ENCODE measurements at places on chromosomes 7 and 10. TPM values are rescaled to one million over a fixed set of nuclear protein-coding genes. Genes with fewer than 3 reads are reported as not detected.
A peak's percentile ranks its signal among the peaks of the same experiment; 100 is the strongest.

- H3K4me1 ChIP-seq = peaks cover 6% of the 10 kb centered on the region
- H3K36me3 ChIP-seq = no peaks in the 10 kb centered on the region
- no peak overlapping the region for H3K27ac ChIP-seq
- H3K27me3 ChIP-seq = peaks cover 4% of the 10 kb centered on the region
- no peak overlapping the region for H3K4me3 ChIP-seq
Measured at GRCh38 chr10:30493609-30494530, 59.9 kb downstream of the MAP3K8 start.

SYT15B gene
- 0.16 TPM for total RNA-seq

CYP2C19 gene
- total RNA-seq = not detected

DNA sequence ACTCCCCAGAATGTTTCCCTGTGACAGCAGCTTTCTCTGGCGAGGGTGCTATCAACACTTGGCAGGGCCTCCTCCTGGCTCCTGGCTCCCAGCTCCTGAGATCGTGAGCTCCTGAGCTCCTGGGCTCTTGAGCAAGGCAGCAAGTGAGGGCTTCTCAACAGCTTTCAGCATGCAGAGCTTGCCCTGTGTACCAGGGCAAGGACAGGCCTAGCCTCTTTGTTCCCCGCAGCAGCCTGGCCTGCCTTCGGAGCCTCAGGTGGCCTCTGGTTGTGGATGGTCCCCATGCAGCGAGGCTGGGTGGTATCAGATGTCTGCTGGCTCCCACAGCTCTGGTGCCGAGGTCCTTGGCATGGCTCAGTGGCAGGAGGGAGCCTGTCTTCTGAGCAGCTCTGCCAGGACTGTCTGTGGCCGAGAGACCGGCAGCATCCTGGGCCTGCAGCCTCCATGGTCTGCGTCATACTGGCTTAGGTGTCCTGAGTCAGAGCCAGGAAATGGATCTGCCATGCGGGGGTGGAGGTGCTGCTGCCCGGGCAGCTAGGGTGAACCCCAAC is 44.2 kb downstream of the ZMIZ1 start:
- peaks cover 4% of the 10 kb centered on the region for H3K36me3 ChIP-seq
- DNase-seq = no peak
- H3K27ac ChIP-seq = peak overlapping the region; percentile 12
- H3K4me3 ChIP-seq = no peak overlapping the region
- H3K4me1 ChIP-seq = peaks cover 66% of the 10 kb centered on the region

GRCh38 chr10:95500097-95500496 is 61.1 kb downstream of the SORBS1 start:
- peaks cover 2% of the 10 kb centered on the region for H3K36me3 ChIP-seq
- DNase-seq = no peak
- no peak overlapping the region for H3K4me3 ChIP-seq
- no peak overlapping the region for H3K27ac ChIP-seq
- H3K27me3 ChIP-seq = no peaks in the 10 kb centered on the region
- H3K4me1 ChIP-seq = peaks cover 20% of the 10 kb centered on the region

NOD1 gene
- total RNA-seq = 8.1 TPM

- no peak overlapping the region for H3K4me3 ChIP-seq
- H3K4me1 ChIP-seq = peaks cover 30% of the 10 kb centered on the region
- H3K27me3 ChIP-seq = no peaks in the 10 kb centered on the region
- H3K27ac ChIP-seq = no peak overlapping the region
- peaks cover 28% of the 10 kb centered on the region for H3K36me3 ChIP-seq
Measured at GRCh38 chr10:29710128-29710527, 75.4 kb upstream of the SVIL start.

- no peak for DNase-seq
- peaks cover 17% of the 10 kb centered on the region for H3K27me3 ChIP-seq
- H3K4me1 ChIP-seq = peaks cover 27% of the 10 kb centered on the region
- H3K36me3 ChIP-seq = peaks cover 3% of the 10 kb centered on the region
- H3K27ac ChIP-seq = no peak overlapping the region
Measured at GRCh38 chr7:140203556-140203955, 26.8 kb upstream of the KDM7A start.

DNA sequence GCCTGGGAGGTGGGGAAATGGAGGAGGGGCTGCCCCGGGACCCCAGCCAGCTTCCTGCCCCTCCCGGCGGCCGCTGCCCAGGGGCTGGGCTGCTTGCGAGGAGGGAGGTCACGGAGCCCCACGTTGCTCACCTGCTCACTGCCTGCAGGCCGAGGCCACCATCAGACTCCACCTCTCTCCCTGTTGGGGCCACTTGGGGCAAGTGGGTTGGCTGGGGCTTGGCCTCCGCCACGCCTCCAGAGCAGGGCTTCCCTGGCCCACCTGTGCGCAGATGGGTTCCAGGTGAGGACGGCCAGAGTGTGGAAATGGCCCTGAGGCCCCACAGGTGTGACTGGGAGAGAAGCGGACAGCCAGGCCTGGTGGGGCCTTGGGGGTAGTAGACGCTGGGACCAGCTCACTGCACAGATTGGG is 82.8 kb upstream of the DIP2C start:
- peaks cover 3% of the 10 kb centered on the region for H3K36me3 ChIP-seq
- H3K27ac ChIP-seq = no peak overlapping the region
- no peaks in the 10 kb centered on the region for H3K4me1 ChIP-seq
- DNase-seq = no peak

DNA sequence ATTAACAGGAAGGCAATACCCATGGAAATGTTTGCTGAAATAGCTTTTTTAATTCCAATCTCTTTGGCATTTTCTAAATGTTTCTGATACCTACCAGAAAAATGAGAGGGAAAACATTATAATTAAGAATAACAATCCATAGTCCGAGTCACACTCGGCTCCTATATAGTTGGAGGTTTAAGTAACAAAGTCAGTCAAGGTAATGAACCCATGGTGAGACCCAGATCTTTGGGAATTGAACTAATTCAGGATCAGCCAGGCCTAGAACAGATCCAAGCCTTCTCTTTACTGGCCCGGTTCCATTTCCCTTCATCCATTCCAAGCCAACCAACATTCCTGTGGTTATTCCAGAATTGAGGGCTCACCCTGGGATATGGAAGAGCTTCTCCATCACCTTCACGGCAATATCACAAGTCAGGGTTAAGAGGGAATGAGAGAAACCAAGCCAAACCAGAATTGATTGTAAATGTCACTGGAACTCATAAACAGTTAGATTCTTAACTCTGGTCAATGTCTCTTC is 28.3 kb downstream of the ABCB4 start:
- H3K4me3 ChIP-seq = no peak overlapping the region
- no peak overlapping the region for H3K27ac ChIP-seq
- DNase-seq = no peak

SPACDR gene
- total RNA-seq = 1.0 TPM

SPAG6 gene
- 1.5 TPM for total RNA-seq

- H3K4me1 ChIP-seq = peaks cover 6% of the 10 kb centered on the region
- no peak overlapping the region for H3K4me3 ChIP-seq
- DNase-seq = no peak
- no peaks in the 10 kb centered on the region for H3K27me3 ChIP-seq
Measured at GRCh38 chr7:55484241-55484640, 88.1 kb downstream of the VOPP1 start.

HKDC1 gene
- total RNA-seq = not detected

DNA sequence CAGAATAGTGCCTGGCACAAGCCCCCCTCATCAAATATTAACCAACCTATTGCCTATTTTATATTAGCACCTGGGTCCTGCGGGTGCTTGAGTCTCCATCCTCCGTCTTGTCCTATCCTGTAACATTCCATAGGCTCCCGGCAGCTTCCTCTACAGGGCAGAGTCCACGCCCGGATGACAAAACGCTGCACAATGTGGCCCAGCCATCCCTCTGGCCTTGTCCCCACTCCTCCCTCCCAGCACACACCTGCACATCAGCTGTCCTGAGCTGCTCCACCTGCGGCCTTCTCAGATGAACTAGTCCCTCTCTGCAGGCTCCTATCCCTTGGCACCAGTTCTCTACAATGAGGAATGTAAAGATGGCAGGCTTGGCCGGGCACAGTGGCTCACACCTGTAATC is 153.5 kb upstream of the PDE1C start:
- DNase-seq = no peak
- no peaks in the 10 kb centered on the region for H3K36me3 ChIP-seq
- peaks cover under 1% of the 10 kb centered on the region for H3K4me1 ChIP-seq

DNA sequence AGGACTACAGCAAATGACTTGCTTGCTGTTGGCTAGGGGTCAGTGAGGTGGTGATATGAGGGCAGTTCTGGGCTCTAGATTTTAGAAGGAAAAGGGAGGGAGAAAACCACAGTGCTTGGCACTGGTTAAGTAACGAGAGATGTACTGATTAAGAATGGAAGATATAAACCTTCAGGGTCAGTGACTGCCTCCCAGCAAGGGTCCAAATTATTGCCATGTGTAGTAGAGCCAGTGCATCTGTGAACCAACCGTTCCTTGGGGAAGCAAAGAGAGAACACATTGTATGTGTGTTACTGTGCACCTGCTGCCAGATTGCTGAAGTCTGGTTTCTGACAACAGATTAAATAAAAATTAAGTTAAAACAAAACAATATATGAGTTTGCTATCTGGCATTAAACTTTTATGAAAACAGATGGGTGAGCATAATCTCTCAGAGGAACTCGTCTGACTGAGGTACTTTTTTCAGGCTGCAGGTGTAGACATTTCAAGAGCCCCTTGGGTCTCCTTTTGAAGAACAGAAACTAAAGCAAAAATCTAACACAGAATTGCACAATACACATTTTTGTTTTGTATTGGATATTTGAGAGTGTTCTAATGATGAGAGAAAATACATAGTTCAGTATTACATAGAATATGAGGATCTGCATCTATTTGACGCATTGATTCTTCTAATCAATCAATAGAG is 1120.6 kb downstream of the SORCS3 start:
- no peak overlapping the region for H3K4me3 ChIP-seq
- no peaks in the 10 kb centered on the region for H3K4me1 ChIP-seq
- DNase-seq = no peak
- H3K27ac ChIP-seq = no peak overlapping the region
- no peaks in the 10 kb centered on the region for H3K36me3 ChIP-seq
- H3K27me3 ChIP-seq = no peaks in the 10 kb centered on the region

- H3K36me3 ChIP-seq = peaks cover 4% of the 10 kb centered on the region
- H3K4me1 ChIP-seq = no peaks in the 10 kb centered on the region
- H3K27me3 ChIP-seq = no peaks in the 10 kb centered on the region
- no peak overlapping the region for H3K4me3 ChIP-seq
Measured at GRCh38 chr10:75035975-75036708, 75.3 kb upstream of the SAMD8 start.

DNA sequence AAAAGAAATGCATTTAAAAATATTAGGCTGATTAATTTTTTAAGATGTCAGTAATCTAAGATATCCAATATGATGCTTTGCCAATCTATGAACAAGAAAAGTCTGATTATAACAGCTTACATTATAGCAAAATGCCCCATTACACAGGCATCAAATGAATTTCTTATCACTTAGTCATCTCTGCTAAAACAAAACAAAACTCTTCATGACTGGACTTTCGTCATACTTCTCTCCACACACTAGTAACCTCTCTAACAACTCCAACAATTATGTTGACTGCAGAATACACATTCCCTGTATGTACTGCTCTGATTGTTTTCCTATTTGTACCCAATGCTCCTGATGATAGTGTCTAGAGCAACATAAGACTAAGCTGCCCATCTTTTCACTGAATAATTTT is 3.8 kb upstream of the MKI67 start:
- H3K36me3 ChIP-seq = no peaks in the 10 kb centered on the region
- no peak overlapping the region for H3K27ac ChIP-seq
- H3K4me3 ChIP-seq = no peak overlapping the region

GRCh38 chr7:150733482-150734095 is 3.6 kb upstream of the GIMAP5 start:
- no peak overlapping the region for H3K27ac ChIP-seq
- H3K27me3 ChIP-seq = peaks cover 23% of the 10 kb centered on the region
- no peaks in the 10 kb centered on the region for H3K36me3 ChIP-seq
- DNase-seq = no peak
- H3K4me3 ChIP-seq = no peak overlapping the region

GRCh38 chr7:149022756-149023360 is 5.4 kb downstream of the PDIA4 start:
- DNase-seq = no peak
- peaks cover 13% of the 10 kb centered on the region for H3K36me3 ChIP-seq
- no peak overlapping the region for H3K27ac ChIP-seq
- H3K4me3 ChIP-seq = peak overlapping the region; percentile 37
- H3K27me3 ChIP-seq = no peaks in the 10 kb centered on the region
- H3K4me1 ChIP-seq = peaks cover 56% of the 10 kb centered on the region

DNA sequence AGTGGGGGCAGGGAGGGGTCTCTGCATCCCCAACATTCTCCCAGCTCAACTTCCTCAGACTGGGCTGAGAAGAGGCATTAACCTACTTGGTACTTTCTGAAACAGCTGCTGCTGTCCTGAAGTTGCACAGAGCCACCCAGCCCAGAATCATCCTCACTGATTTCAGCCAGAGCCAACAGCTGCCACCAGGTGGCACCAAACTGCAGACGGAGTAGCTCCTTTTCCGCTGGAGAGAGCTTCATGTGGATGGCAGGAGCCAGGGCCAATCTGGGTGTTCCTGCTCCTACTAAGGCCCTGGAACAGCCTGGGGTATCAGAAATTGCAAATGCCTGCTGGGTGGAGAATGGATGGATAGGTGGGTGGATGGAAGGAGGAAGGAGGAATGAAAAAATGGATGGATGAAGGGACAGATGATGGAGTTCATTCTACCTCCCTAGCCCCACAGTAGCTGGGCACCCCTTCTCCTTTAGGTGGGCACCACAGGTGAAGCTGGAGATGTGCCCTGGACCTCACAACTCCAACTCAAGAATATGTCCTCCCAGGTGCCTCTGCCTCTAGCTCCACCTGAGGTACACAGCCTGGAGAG is 11.8 kb upstream of the DRGX start:
- H3K27me3 ChIP-seq = peaks cover 86% of the 10 kb centered on the region
- no peak overlapping the region for H3K27ac ChIP-seq
- no peaks in the 10 kb centered on the region for H3K4me1 ChIP-seq
- H3K4me3 ChIP-seq = no peak overlapping the region
- H3K36me3 ChIP-seq = no peaks in the 10 kb centered on the region

SLC39A12 gene
- not detected for total RNA-seq

DNA sequence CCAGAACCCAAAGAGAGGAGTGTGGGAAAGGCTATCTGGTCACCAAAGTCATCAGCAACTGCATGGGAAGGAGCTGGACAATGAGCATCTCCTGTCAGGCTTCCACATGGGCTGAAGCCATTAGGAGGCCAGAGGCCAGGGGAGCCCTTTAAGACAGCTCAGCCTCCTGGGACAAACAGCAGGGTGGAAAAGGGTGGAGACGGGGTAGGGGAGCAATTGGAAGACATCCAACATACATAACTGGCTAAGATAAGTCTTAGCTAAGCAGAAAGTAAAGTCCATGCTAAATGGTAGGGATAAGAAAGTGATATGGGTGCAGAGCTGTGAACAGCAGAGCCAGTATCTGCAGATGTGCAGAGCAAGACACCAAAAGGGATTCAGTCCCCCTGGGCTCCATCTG is 1.5 kb upstream of the OAT start:
- peaks cover 48% of the 10 kb centered on the region for H3K27me3 ChIP-seq
- H3K36me3 ChIP-seq = no peaks in the 10 kb centered on the region
- DNase-seq = no peak
- H3K4me3 ChIP-seq = peak overlapping the region; percentile 49
- H3K4me1 ChIP-seq = peaks cover 24% of the 10 kb centered on the region

- H3K36me3 ChIP-seq = no peaks in the 10 kb centered on the region
- H3K27ac ChIP-seq = no peak overlapping the region
- peak overlapping the region; percentile 27 for H3K4me3 ChIP-seq
- peaks cover 6% of the 10 kb centered on the region for H3K4me1 ChIP-seq
- H3K27me3 ChIP-seq = peaks cover 17% of the 10 kb centered on the region
Measured at GRCh38 chr10:785861-786214, 96.4 kb upstream of the DIP2C start.

DNA sequence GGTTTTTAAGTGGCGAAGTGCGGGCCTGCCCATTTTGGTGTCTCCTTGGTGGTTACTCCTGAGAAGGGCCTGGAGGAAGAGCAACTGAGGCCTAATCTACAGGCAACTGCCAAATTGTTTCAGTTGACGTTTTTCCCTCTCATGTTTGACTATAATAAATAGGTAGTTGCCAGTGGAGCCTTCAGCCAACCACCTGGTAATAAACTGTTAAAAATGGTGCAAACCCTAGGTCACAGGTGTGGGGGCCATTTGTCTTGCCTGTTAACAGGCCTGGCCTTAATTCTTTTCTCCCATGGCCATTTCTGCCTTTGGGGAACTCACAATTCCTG is 3.7 kb downstream of the IKZF1 start:
- H3K4me3 ChIP-seq = no peak overlapping the region
- no peak overlapping the region for H3K27ac ChIP-seq
